ENCODE measurements at places on chromosomes 1 and 21.

GRCh38 chr1:182784556-182785171 lies 4.9 kb upstream of the NPL start:
- DNase-seq: no peak

DNA sequence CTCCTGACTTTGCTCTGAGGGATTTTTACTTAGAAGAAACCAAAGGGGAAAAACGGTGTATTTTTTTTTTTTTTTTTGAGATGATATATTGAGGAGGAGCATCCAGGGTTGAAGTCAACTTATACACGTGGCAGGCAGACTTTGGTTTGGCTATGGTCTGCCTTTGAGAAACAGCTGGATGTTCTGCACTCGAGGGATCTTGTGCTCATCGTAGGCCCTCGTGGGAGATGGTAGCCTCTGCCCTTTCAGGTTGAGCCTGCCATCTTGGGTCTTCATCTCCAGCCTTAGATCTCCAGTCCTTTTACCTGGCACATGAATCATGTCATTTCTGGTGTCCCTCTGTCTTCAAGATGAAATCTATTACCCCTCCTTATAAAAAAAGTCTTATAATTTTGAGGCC lies 67.1 kb upstream of the UBE2U start:
- DNase-seq: no peak

DNA sequence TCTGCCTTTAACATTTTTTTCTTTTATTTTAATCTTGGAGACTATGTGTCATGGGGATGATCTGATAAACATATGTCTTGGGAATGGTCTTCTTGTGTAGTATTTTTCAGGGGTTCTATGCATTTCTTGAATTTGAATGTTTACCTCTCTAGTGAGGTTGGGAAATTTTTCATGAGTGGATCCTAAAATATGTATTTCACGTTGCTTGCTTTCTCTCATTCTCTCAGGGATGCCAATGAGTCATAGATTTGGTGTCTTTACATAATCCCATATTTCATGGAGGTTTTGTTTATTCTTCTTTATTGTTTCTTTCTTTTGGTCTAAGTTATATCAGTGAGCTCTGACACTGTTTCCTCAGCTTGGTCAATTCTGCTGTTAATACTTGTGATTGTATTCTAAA lies 1237.2 kb downstream of the PLA2G4A start:
- no peak for DNase-seq

- no peak for DNase-seq
These were observed 37.9 kb downstream of the MFSD2A start for GRCh38 chr1:39992888-39993287.

GRCh38 chr1:114263343-114263742 lies 109.7 kb upstream of the SYT6 start:
- DNase-seq: no peak

DNA sequence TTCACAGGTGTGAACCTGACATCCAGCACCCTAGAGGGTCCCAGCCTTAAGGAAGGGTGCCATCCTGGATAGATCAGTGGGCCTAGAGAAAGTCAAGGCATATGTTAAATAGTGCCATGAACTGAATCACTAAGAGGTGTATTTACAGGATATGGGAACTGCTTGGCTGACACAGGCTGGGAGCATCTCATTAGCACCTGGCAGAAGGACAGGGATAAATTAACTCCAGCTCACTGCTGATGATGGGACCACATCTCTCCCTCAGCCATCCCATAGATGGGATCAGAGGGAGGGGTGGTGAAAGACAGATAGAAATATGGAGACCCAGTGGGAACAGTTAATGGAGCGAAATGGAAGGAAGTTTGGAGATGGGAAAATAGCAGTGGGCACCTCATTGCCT lies 122.0 kb downstream of the IGSF21 start:
- no peak for DNase-seq

- no peak for DNase-seq
These were observed 42.7 kb downstream of the YARS1 start for GRCh38 chr1:32774464-32774808.

- DNase-seq: peak; percentile 19
These were observed 14.0 kb upstream of the SYNC start for GRCh38 chr1:32716312-32717148.

DNA sequence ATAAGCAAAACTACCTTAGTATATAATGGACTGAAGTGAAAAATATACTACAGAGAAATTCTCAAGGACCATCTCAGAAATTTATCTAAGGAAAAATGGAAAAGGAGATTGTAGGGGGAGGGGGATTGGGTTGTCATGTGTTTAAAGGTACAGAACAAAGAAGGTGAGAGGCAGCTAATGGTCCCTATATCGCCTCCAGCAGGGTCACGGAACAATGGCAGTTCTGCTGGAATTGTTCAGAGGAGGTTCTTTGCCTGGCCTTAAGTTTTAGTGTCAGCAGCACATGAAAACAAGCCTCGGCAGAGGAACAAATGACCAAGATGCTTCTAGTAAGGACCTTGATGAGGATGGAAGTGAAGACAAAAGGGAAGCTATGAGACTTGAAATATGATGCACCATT lies 42.0 kb upstream of the RGS2 start:
- DNase-seq: no peak

DNA sequence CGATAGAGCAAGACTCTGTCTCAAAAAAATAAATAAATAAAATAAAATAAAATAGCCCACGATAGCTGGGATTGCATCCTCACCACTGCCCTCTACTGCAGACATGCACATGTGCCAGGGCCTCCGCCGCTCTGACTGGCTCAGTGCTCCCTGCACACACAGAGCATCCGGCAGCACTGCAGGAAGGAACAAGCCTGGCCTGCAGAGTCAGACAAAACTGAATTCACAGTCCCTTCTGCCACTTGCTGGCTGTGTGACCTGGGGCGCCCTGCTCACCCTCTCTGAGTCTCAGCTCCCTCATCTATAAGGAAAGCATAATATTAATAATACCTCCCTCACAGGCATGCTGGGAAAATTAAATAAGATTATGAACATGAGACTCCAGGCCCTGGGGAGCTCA lies 35.4 kb downstream of the CSMD2 start:
- DNase-seq: no peak

DNA sequence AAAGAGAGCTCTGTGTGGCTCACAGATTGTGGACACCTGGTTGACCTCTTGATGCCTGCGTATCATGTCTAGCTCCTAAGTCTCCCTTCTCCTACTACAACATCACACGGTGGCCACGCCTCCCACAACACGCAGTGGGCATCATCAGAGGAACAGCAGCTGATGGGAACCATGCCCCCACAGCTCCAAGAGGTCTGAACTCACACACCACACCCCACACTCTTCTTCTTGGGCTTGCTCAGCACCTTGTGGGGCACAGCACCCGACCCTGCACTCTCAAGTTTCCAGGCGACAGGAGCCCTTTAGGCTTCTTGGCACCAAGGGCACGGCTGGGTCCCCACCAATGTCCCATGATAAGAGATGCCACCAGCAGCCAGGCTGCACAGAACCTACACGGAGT lies 18.8 kb upstream of the CDCP2 start:
- DNase-seq: no peak

GRCh38 chr1:227777156-227777555 lies 38.3 kb upstream of the PRSS38 start:
- DNase-seq: no peak

DNA sequence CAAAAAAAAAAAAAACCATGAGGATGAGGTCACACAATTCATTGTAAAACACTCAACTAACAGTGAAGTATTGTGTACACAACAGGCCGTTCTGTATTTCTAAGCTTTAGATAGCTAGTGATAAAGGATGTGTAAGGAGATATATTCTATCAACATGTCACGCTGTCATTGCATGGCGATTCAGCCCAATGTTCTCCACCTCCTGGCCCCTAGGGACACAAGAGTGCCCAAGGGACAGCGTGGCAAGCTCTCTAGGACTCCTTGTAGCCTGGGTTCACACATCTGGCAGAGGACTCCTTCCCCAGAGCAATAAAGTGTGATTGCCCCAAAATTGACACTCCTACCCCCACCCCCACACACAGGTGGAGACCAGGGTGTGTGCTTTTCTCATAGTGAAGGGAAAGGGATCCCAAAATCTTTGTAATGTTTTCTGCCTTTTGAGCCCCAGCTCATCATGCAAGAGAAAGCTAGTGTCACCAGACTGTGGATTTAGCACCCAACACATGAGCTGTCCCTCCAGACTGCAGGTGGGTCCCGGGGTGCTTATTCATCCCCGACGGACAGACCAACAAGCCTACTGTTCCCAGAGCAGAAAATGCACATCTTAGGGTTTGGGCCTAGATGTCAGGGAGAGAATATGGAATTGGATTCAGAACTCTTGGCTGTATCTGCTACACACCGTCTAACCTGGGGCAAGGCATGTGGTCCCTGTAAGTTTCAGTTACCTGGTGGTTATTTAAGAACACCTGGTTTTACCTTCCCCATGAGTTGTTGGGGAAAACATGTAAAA lies 11.5 kb downstream of the TMPRSS3 start:
- DNase-seq: no peak

DNA sequence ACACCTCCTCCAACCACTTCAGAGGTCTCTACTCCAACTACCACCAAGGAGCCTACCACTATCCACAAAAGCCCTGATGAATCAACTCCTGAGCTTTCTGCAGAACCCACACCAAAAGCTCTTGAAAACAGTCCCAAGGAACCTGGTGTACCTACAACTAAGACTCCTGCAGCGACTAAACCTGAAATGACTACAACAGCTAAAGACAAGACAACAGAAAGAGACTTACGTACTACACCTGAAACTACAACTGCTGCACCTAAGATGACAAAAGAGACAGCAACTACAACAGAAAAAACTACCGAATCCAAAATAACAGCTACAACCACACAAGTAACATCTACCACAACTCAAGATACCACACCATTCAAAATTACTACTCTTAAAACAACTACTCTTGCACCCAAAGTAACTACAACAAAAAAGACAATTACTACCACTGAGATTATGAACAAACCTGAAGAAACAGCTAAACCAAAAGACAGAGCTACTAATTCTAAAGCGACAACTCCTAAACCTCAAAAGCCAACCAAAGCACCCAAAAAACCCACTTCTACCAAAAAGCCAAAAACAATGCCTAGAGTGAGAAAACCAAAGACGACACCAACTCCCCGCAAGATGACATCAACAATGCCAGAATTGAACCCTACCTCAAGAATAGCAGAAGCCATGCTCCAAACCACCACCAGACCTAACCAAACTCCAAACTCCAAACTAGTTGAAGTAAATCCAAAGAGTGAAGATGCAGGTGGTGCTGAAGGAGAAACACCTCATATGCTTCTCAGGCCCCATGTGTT lies 66.6 kb downstream of the TPR start:
- DNase-seq: no peak

DNA sequence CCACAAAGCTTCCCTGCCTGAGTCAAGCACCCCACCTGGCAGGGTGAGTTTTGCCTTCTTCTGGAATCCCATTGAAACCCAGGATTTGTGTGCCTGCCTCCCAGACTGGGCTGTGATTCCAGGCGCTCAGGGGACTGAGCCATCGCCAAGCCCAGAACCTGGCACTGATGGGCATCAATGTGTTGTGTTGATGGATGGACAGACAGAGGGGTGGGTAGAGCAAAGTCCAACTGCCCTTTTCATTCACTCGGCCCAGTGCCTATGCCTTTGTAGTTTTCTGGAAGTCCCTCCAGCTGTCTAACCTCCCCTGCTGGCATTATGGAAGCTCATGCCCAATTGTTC lies 66.0 kb upstream of the LAPTM5 start:
- no peak for DNase-seq

GRCh38 chr1:69414574-69414973 lies 153.1 kb upstream of the LRRC7 start:
- DNase-seq: no peak

DNA sequence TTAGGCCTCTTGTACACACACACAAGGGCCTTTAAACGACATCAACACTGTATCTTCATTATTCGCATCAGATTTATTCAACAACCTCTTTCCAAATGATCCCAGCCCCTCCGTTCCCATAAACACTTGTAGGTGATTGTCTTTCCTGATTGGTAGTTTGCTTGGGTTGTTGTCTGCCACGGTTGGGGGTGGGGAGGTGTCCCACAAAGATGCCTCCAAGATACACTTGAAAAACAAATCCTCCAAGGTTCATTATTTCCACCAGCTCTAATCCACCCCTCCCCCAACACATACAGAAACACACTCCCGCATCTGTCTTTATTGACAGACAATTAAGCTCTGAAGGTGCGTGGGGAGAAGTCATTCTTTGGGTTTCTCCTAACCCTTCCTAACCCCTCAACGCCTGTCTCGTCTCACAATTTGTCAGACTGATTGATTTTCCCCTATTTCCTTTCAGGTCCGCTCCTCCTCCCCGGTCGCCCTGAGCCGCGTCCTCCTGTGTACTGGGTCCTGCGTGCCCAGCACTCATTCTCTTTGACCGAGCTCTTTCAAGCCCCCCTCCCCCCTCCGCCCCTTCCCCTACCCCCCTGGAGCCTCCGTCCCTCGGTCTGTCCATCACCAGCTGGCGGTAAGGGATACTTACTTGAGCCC lies 1.4 kb downstream of the WDR26 start:
- DNase-seq: peak; percentile 11

DNA sequence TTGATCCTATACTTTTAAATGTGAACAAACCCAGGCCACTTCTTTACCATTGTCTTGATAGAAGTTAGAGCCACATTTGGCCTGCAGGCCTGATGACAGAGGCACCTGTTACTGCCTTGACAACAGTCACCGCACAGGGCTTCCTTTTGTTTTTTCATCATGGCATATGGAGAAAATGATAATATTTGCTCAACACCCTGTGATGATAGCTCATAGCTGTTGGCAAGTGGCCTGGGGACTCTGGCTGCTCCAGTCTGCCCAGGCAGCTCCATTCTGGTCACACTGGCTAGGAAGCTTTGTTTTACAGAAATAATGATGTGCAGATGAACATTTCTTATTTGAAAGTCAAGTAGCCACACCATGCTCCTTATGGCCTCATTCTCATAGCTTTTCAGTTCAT lies 89.6 kb upstream of the GPR88 start:
- no peak for DNase-seq

DNA sequence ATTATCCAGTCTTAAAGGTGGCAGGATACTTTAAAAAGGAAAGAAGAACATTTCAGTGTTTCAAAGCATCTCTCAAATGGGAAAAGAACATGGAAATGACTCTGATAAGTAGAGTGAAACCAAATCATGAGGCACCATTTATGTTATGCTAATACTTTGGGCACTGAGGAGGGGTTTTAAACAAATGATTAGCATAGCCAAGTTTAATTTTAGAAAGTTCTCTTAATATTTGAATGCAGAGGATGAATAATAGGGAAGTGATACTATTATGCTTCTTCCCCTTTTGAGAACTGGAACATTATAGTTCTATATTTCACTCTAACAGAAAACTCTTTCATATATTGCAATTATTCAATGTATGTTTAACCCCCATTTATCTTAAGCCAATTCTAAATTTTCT lies 1181.9 kb upstream of the PRMT6 start:
- no peak for DNase-seq
